ENCODE measurements at places on chromosomes 16 and 17.

- no peak for DNase-seq
Measured at GRCh38 chr16:68468842-68469241, 20.5 kb upstream of the SMPD3 start.

DNA sequence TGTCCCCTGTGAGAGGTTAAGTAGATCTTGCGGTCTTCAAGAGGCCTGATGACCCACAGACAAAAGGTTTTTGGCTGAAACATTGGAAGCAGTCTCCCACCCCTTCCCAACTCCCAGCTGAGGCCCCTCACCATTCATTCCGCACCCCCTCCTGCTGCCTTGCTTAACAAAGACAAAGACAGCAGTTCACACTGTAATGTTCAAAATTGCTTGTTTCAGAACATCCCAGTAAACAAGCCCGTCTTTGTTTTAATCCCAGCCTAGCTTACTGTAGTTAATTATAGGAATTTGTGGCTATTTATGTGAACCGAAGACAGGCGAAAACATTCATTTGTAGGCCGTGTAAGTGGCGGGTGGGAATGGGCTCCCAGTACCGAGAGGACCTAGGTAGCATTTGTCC lies 55.7 kb downstream of the IRX5 start:
- no peak for DNase-seq

GRCh38 chr16:86668136-86668910 lies 90.0 kb downstream of the FOXL1 start:
- DNase-seq: no peak

GRCh38 chr16:9159839-9160550 lies 68.6 kb downstream of the HAPSTR1 start:
- DNase-seq: peak; percentile 6

DNA sequence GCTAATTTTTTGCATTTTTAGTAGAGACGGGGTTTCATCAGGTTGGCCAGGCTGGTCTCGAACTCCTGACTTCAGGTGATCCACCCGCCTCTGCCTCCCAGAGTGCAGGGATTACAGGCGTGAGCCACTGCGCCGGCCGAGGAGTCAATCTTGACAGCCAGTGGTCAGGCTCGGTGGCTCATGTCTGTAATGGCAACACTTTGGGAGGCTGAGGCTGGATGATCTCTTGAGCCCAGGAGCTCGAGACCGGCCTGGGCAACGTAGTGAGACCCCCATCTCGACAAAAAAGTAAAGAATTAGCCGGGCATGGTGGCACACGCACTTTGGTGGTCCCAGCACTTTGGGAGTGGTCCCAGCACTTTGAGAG lies 608 bp upstream of the PGS1 start:
- no peak for DNase-seq

GRCh38 chr17:80441133-80441578 lies 26.2 kb downstream of the ENDOV start:
- no peak for DNase-seq

Measured in COR-L47 (cell line).